ENCODE measurements at places on chromosomes 1 and 21.

DNA sequence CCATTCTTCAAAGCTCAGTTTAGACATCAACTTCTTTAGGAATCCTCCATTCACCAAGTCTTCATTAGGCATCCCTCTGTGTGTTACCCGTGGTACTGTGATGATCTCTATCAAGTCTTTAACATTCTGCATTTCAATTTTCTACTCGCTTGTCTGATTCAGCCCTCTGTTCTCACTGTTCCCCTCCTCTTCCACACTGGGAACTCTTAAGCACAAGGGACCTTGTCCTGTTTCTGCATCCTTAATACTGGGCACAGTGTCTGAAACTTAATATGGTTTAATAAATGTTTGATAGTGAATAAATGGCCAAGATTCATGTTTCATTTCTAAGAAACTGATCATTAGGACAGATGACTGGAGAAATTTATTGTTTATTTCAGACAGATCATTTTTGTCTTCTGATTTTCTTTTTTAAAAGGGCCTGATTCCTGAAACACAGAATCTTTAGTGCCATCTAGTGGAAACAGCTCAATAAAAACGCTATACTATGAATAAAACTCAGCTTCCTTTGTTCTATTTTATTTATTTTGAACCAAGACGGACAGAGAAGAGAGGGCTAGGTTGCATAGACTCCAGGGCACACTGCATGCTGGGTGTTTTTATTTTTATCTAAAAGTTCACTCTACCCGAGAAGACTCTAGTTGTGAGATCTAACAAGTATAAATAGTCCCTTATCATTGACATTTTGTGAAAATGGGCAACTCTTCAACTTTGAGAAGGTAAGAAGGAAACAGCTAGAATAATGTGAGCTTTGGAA lies 7.0 kb upstream of the TRIM45 start:
- DNase-seq: no peak

- no peak for DNase-seq
These were observed 5.8 kb upstream of the IL24 start for GRCh38 chr1:206891412-206891811.

- DNase-seq: no peak
These were observed 13.0 kb upstream of the GORAB start for GRCh38 chr1:170518965-170519364.

DNA sequence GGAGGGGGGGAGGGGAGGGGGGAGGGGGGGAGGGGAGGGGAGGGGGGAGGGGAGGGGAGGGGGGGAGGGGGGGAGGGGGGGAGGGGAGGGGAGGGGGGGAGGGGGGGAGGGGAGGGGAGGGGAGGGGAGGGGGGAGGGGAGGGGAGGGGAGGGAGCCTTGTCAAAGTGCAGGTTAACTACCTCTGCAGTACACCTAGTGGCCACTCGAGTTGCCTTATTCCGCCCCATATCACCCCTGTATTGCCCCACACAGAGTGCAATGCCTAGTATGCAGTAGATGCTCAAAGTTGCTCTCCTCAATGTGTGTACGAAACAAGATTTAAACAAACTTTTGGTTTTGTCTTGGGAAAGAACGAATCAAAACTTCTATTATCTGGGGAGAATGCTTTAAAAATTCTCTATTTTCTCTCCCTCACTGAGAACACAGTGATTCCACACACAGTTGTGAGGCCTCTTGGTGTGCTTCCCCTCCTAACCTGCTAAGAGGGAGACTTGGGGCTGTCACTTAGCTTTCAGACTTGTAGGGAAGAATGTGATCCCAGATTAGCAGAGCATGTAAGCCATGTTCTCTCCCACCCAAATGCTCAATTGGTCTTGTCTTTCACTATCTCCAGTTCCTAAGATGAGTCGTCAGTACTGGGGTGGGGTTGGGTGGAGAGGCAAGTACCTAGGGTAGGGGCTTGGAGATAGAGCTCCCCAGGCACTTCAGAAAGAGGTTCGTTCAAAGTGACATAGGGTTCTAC lies 79.7 kb upstream of the MAP10 start:
- peak; percentile 28 for DNase-seq

GRCh38 chr1:20153000-20153418 lies 13.9 kb downstream of the PLA2G2F start:
- DNase-seq: no peak

GRCh38 chr1:110463725-110464124 lies 12.8 kb downstream of the PROK1 start:
- no peak for DNase-seq

- DNase-seq: no peak
These were observed 152.6 kb downstream of the ETS2 start for GRCh38 chr21:38958323-38958705.

DNA sequence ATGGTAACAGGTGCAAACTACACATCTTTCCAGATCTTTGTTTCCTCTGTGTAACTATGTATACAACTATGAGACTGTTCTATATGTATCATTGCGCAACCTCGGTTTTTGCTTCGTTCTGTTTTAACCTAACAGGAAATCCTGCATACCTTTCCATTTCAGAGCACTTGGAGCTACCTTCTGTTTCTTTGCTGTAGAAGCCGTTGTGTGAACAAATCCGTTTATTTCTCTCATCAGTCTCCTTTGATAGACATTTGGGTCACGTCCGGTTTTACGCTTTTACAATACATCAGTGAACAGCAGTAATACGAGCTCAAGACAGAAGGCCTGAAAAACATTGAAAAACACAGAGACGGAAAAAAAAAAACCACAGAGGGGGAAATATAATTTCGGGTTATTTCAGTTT lies 10.5 kb downstream of the ATP5IF1 start:
- DNase-seq: no peak

DNA sequence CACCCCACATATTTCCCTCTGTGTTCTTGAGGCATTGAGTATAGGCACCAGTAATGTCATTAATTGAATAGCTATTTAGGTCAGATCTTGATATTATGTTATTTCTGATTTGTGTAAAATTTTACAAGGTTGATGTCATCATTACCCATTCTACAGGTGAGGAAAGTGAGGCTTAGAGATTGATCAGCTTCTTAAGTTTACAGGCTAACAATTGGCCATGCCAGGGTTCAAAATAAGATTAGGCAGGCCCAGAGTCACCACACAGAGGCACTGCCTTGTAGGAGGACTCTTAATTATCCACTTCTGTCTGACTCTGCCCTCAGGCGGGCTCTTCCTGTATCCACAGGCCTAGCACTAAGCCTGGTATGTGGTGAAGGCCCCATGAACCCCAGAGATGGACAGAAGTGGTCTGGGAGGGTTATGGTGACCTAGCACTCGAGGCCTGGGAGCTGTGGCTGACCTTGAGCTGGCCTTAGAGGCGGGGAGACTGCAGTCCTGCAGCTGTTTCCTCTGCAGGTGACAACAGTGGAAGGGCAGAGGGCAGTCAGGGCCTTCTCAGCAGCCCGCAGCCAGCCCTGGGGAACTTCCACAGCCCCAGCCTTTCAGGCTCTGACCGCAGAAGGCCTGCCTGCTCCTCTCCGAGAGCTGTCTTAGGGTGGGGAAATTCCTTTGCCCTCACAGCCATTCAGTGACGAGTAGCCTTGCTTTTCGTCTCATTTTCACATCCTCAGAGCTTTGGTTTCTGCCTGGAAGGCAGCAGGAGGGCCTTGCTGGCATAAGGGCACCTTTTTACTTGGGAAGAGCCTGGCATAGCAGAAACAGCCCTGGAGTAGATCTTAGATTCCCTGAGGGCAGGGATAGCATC lies 12.2 kb downstream of the ZDHHC18 start:
- peak; percentile 35 for DNase-seq

DNA sequence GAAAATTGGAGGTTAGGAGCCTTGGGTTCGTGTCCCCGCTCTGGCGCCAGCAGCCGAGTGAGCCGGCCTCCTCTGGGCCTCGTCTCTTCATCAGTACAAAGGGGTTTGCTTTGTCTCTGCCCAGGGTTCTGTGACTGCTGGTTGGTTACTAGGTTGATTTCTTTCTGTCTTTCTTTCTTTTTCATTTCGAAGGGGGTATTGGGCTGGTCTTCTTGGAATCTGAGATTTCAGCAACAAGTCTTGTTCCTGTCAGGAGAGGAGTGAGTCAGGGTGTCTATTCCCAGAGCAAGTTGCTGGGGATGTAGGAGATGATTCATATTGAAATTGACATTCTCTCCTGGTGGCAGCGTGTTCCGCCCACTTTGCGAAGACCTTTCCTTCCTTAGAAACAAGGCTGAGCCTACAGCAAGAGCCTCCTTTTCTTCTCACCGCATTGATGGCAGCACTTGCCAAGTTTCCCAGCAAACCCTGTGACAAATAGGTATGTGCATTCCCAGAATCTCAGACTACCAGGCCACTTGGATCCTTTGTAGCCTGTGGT lies 79.2 kb downstream of the MAN1C1 start:
- no peak for DNase-seq

DNA sequence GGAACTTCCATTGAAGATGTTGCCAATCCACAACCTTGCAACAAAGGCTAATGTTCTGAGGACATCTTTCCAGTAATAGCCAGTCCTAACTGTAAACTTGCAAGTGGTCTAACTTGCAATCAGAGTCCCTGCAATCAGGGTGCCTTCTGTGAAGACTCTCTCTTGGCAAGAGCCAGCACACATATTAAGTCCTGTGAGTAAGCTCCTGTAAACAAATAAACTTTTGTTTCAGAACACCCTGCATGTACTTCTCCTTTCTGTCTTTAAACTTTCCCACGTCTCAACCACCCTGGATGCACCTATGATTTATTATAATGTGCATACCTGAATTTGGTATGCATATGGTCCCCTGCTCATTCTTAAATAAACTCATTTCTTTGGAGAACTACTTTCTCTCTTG lies 9.1 kb downstream of the GBP7 start:
- DNase-seq: no peak

DNA sequence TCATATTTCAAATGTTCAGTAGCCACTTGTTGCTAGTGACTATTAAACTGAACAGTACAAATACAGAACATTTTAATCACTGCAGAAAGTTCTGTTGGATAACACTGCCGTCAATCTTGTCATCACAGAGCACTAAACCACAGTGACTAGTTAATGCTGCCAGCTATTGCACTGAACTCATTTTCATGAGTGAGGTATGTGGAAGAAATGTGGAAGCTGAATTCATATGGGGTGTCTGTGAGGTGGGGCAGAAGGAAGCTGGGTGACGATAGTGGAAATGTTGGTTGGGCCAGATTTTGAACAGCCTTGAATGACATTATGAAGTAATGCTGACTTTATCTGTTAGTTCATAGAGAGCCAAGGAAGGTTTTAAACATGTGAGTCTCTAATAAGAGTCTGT lies 49.6 kb downstream of the OSBPL9 start:
- DNase-seq: no peak

- no peak for DNase-seq
These were observed 735.9 kb downstream of the KCNT2 start for GRCh38 chr1:195872376-195872775.

DNA sequence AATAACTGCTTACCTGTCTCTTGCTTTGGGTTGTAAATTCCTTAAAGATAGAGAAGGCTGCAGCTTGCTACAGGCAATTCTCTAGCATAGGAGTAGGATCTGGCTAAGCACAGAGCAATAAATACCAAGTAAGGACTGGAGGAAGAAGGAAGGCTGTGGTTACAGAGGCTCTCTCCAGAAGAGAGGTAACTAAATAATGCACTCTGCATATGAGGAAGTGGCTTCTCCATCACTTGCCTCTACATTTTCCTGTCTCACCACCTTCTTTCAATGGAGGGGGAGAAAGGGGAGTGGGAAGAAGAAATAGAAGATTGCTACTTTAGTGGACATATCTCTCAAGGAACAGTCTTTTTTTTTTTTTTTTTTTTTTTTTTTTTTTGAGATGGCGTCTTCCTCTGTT lies 60.9 kb upstream of the LAX1 start:
- DNase-seq: no peak

- peak; percentile 31 for DNase-seq
These were observed 52.4 kb upstream of the GPR157 start for GRCh38 chr1:9181176-9181906.

- DNase-seq: no peak
These were observed 3.5 kb downstream of the MINDY1 start for GRCh38 chr1:151003180-151003579.

- DNase-seq: no peak
These were observed 45.1 kb upstream of the SCCPDH start for GRCh38 chr1:246678816-246679793.

DNA sequence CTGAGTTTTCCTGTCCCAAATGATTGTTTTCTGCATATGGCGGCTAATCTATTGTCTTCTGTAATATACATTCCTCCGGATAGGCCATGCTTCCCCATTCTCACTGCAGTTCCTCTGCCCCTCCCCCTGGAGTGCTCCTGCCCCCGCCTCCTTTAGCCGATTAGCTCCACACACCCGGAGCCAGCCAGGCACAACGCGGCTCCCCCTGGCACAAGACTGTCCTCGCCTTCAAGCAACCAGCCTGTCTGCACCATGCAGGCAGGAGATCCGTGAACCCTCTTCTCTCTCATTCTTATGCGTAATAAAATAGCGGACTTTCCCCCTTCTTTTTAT lies 18.0 kb downstream of the SERTAD4 start:
- no peak for DNase-seq

DNA sequence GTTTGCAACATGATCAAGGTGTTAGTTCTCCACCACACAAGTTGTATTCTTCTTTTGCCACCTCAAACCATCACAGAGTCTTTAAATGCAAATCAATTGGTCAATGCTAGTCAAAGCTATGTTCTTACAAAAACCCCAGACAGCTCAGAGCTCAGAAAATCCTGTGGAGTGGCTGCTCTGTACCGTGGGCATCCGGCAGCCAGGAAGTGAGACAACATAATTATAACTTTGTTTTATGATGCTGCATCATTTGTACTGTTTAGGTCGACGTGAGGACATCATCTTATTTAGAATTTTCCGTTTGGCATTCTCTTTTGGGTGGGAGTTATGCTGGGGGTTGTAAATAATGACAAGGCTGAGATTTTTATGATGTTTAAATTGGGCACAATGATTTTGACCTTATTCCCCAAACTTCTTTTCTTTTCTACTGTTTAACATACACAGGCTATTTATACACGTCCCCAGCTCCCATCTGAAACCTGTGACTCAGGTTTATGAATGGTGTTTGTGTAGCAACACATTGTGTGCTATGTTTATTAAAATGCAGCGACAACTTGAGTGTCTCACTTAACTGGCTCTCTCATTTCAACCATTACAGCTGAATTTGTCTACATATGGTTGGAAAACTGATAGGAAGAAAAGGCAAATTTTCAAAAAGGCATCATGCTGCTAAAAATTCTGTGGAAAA lies 124.0 kb downstream of the CNIH3 start:
- DNase-seq: no peak

DNA sequence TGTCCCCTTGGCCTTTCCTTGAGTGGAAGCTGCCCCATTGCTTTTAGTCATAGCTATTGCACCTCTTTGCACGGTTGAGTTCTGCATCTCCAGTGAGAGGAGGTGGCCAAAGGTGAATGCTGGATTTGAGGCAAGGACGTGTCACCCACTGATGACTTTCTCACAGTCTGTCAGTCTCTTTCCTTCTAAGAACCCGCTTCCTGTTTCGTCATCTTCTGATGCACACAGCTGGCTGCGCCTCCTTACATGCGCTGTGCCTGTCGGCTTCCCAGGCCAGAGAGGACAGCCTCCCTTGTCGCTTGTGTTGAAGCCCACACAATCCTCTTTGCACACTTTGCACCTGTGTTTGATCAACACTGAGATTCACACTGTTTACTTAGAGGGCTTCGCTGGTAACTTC lies 41.8 kb upstream of the PWP2 start:
- DNase-seq: peak; percentile 43

Measured in T-helper 2 cell (primary cell).